NCI-H1417 (cell line): ENCODE measurements at places on chromosomes 13 and 19.

- DNase-seq, result no peak
Measured at GRCh38 chr13:97932036-97932435, 21.4 kb upstream of the IPO5 start.

DNA sequence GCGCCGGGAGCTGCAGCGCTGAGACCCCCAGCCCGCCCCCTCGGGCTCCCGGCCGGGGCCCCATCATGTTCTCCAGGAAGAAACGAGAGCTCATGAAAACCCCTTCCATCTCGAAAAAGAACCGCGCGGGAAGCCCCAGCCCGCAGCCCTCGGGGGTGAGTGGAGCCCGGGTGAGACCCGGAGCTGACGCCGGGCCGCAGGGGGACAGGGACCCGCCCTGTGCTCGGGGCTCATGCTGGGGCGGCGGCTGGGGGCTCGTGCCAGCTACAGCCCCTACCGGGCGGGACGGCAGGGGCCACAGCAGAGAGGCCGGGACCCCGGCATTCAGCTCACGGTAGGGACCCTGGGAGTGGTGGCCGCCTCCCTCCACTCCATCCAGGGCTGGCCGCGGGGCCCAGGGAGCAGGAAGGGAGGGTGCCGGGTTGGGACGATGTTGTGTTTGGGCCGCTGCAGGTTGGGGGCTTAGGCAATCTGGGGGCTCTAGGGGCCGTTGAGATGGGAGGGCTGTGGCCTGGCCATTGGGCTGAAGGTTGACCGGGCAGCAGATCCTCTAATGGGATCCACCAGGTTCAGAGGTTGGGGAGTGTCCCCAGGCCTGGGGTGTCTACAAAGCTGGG, 482 bp downstream of the ARHGAP45 start:
- DNase-seq, result no peak

- peak; percentile 75 for DNase-seq
Measured at GRCh38 chr19:49473868-49474541, at the start of gene FLT3LG. Gene FLT3LG, plus strand, starts transcription at chr19:49474215. Its CDS starts 425 bp downstream, at chr19:49474640.

GRCh38 chr19:29450812-29451211, 75.0 kb upstream of the VSTM2B start:
- no peak for DNase-seq

GRCh38 chr19:43690890-43691289, 20.9 kb upstream of the PLAUR start:
- no peak for DNase-seq

DNA sequence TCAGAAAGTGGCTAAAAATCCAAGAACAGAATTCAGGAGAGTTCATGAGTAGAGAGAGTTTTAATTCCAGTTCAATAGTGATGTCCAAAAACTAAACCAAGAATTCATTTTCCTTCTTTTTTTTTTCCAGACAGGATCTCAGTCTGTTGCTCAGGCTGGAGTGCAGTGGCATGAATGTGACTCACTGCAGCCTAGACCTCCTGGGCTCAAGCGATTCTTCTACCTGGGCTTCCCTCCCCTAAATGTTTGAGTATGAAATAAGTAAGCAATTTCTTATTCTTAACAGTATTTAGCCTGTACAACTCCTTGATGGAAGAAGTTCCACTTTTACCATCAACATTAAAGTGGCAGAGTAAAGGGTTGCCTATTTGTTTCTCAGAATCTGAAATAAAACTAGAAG, 3.8 kb downstream of the COMMD6 start:
- no peak for DNase-seq

- no peak for DNase-seq
Measured at GRCh38 chr13:20616059-20616797, 49.3 kb downstream of the IFT88 start.

DNA sequence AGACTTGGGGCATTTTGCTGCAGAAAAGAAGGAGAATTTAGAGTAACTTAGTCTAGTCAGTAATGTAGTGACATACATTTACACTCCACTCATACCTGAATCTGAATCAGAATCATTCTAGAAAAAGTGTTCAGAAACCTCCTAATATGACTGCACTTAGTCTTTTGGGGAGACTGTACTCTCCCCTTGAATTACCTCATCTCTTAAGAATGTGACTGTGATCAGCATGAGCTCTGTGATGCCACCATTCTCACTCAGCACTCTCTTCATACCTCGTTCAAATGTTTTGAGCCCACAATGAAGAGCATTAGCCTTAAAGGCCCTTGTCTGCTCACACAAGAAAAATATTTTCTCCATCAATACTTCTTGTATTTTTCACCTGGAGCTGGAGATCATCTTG, 229.4 kb downstream of the FGF14 start:
- DNase-seq, result no peak

DNA sequence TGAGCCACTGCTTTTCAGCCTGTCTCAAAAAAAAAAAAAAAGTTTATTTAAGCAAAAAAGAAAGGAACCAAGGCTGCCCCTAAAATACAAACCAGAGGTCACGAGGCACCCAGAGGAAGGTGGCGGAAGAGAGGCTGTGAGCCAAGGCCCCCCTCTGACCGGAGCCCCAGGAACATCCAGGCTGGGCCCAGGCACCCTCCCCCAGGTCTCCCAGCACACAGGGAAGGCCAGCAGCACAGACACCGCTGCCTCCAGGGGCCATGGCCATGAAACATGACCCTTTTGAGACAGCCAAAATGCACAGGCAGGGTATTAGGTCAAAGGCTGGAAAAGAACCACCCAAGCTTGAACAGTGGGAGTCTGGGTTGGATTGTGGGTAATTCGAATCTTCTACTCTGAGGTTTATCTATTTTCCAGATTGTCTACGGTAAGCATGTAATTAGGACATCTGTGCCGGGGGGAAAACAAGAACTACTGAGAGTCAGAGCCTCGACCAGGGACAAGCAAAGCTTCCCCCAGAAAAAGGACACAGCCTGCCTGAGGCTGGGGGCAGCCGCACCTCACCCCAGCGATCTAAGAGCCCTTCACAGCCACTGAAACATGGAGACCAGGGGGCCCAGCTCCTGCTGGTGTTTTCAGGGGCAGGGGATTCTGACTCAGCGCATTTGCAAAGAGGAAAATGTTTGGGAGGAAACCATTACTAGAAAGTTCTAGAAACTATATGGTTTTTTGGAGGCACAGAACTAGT, 8.4 kb downstream of the PEX11G start:
- DNase-seq, result no peak

- no peak for DNase-seq
Measured at GRCh38 chr19:42278452-42279154, 9.6 kb downstream of the CIC start.

GRCh38 chr13:90933097-90933826, 414.2 kb upstream of the MIR17HG start:
- DNase-seq, result no peak

DNA sequence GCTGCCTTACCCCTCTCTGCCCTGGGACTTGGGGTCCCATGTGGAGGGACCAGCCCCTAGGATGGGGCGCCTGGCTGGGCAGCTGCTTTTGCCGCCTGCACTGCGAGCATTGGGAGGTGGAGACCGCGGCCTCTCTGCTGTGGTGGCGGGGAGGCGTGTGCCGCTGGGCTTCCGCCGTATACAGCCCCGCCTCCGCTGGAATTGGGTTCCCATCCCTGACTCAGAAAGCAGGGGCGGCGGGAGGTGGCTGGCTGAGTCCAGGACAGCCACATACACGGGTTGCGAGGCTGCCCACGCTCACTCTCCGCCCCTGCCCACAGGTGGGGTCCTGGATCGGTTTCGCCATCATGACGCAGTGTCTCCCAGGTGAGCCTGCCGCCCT, 6.6 kb downstream of the NDUFB7 start:
- DNase-seq, result no peak

GRCh38 chr19:42153672-42154433, 21.6 kb upstream of the POU2F2 start:
- DNase-seq, result no peak

DNA sequence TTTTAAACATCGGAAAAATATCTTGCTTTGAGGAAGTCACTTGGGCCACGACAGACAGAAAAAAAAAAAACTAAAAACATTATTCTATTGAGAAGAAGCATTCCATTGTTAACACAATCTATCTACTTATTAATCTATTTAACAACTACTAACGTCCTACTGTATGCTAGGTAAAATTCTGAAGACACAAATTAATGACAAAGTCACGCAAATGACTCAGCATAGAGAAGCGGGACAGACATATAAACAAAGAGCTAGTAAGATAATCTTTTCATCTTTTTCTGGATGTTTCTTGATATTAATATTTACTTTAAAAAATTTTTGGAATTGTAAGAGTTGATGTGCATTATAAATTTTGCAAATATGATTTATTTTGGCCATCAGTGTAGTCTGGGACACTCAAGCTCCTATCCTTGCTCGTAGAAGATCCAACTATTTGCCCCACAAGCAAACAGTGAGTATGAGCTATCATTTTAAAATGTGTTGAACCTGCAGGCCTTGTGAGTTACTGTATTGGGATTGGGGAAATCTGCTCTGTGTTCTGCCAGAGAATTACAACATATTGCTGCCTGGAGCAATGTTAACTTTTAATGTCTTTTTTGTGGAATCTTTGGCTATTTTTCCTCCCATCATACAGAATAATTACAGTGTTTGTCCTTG, 109.1 kb downstream of the PCDH9 start:
- DNase-seq, result no peak

GRCh38 chr13:49262634-49263033, 14.9 kb downstream of the CDADC1 start:
- no peak for DNase-seq

DNA sequence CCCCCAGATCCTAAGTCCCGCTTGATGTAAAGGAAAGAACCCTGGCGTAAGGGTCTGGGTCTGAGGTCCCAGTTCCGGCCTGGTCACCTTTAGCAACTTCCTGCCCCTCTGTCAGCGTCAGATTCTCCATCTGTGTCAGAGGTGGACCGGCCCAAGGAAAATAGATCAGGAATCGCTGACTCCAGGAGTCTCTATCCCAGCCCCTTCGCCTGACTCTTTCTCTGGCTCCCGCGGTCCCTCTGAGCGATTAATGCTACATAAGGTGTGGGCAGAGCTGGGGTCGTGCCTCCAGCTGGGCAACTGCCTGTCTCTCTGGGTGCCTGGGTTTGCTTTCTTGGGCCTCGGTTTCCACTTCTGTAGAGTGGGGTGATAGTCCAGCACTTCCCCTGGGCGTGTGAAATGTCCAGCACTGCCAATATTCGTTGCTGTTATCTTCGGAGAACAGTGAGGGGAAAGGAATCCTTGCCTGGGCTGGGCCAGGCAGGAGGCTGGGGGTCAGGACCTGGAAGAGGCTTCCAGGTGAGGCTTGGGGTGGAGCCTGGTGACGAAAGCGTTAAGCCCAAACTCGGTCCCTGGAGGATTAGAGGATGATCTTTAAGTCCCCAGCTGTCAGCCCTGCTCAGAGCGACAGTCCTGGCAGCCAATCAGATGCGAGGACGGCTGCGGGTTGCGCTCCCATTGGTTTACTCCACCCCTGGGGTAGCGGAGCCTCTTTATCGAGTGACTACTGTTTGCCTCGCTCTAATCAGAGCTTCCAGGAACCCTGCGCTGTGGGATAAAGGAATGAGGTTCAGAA, 767 bp downstream of the ABCA7 start:
- peak; percentile 96 for DNase-seq

DNA sequence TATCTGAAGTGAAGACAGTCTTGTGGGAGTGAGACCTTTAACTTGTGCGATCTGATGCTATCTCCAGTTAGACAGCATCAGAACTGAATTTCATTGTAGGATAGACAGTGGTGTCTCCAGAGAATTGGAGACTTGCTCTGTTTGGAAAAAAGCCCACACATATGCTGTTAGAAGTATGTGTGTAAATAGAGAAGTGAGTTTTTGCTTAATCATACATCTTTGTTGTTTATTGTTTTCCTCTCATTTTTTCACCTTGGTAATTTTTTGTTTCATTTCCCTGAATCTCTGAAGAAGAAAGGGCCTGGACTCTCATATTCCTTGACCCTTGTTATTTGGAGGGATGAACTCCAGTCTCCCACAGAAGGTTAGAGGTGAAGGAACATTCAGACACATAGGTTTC, 21.8 kb downstream of the FPR3 start:
- no peak for DNase-seq

- no peak for DNase-seq
Measured at GRCh38 chr19:17931532-17932191, 1.2 kb upstream of the CCDC124 start.

DNA sequence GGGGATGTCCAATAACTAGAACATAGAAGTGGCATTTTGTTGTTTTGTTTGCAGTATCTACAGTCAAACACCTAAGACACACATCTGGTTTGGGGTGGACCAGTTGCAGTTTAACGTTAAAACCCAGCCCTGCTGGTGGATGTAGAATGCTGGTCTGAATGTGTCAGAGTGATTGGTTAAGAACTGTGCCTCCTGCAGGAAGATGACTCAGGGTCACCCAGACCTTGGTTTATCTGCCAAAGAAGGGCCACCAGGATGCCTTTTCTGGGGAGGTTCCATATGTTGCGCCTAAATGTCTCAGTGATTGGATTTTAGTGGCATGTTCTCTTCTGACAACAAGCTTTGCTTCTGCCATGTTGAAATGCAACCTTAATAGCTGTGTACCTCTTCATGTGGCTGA, 23.1 kb downstream of the ZNF536 start:
- DNase-seq, result no peak

- no peak for DNase-seq
Measured at GRCh38 chr13:46716821-46717220, 80.1 kb downstream of the ESD start.

DNA sequence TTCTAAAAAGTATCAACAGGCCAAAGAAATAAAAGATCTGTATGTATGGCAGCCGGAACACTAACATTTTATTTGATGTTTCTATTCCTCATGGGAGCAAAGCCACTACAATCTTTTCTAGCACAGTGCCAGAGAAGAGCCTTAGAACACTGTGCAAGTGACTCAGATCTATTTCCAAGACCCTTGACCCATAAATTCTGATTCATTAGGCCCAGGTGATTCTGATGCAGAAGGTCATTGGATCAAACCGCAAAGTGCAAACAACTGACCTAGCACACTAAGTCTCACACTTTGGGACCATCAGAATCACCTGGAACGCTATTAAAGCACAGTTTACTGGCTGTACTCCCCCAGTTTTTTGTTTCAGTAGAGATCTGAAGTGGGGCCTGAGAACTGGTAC, 87.6 kb downstream of the MYCBP2 start:
- no peak for DNase-seq

DNA sequence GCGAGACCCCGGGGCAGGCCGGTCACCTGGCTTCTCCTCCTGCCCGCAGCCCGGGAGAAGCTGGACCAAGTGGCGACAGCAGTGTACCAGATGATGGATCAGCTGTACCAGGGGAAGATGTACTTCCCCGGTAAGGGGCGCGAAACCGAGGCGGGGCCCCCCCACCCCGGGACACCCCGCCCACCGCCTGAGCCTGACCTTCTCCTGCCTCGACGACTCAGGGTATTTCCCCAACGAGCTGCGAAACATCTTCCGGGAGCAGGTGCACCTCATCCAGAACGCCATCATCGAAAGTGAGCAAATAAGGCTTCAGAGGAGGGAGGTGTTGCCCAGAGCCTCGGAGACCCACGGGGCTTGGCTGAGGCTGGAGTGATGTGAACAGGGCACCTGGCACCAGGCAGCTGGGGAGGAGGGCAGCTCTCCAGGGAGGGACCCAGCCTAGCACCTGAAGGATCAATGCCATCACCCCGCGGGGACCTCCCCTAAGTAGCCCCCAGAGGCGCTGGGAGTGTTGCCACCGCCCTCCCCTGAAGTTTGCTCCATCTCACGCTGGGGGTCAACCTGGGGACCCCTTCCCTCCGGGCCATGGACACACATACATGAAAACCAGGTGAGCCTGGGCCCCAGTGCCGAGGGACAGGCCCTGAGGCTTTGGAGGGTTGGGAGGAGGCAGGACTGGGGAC, 629 bp downstream of the IZUMO4 start:
- DNase-seq, result peak; percentile 53

GRCh38 chr19:5666921-5667610, 13.2 kb downstream of the MICOS13 start:
- DNase-seq, result no peak
